ENCODE measurements at places on chromosomes 12 and 14. TPM values are rescaled to one million over a fixed set of nuclear protein-coding genes. Genes with fewer than 3 reads are reported as not detected.

The GMPR2 gene
- polyA plus RNA-seq: 116 TPM

The SIX6 gene
- polyA plus RNA-seq: not detected

The TAC3 gene
- not detected for polyA plus RNA-seq

The SLC25A21 gene
- polyA plus RNA-seq: not detected

The GZMH gene
- polyA plus RNA-seq: 8.1 TPM

The ANAPC7 gene
- polyA plus RNA-seq: 28.8 TPM

The SELPLG gene
- polyA plus RNA-seq: 485 TPM

The ALDH1L2 gene
- not detected for polyA plus RNA-seq

The RBP5 gene
- not detected for polyA plus RNA-seq

The SRRM4 gene
- polyA plus RNA-seq: not detected

The KCNJ8 gene
- polyA plus RNA-seq: not detected

The KCNMB4 gene
- polyA plus RNA-seq: 0.34 TPM

The SERPINA1 gene
- polyA plus RNA-seq: not detected

The KCNH5 gene
- polyA plus RNA-seq: not detected

The TESPA1 gene
- 105 TPM for polyA plus RNA-seq

The RFX4 gene
- not detected for polyA plus RNA-seq

The STAC3 gene
- polyA plus RNA-seq: not detected

The HOXC5 gene
- polyA plus RNA-seq: not detected

The SIX1 gene
- not detected for polyA plus RNA-seq

The TAS2R30 gene
- not detected for polyA plus RNA-seq

The NCKAP5L gene
- polyA plus RNA-seq: 3.5 TPM

The SERPINA9 gene
- not detected for polyA plus RNA-seq

The PEBP1 gene
- 422 TPM for polyA plus RNA-seq

The ZNF891 gene
- polyA plus RNA-seq: 0.75 TPM

The LRRC9 gene
- polyA plus RNA-seq: not detected

The WNT5B gene
- polyA plus RNA-seq: 0.61 TPM
